ENCODE measurements at places on chromosomes 1 and 21.

GRCh38 chr1:29343908-29344307, 107.6 kb downstream of the PTPRU start:
- no peak for DNase-seq

DNA sequence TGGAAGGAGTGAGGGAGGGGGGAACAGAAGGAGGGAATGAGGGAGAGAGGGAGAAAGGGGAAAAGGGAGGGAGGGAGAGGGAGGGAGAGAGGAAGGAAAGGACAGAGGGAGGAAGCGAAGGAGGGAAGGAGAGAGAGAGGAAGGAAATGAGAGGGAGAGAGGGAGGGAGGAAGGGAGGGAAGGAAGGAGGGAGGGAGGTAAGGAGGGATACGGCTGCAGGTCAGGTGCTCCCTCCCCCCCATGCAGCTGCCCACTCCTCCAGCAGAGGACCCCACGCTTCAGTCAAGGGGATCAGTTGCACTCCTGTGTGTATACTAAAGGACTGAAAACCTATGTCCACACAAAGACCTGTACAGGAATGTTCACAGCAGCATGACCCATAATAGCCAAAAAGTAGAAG, 54.8 kb downstream of the CLSTN1 start:
- no peak for DNase-seq

GRCh38 chr21:17491716-17492414, 21.0 kb upstream of the CXADR start:
- peak; percentile 35 for DNase-seq

DNA sequence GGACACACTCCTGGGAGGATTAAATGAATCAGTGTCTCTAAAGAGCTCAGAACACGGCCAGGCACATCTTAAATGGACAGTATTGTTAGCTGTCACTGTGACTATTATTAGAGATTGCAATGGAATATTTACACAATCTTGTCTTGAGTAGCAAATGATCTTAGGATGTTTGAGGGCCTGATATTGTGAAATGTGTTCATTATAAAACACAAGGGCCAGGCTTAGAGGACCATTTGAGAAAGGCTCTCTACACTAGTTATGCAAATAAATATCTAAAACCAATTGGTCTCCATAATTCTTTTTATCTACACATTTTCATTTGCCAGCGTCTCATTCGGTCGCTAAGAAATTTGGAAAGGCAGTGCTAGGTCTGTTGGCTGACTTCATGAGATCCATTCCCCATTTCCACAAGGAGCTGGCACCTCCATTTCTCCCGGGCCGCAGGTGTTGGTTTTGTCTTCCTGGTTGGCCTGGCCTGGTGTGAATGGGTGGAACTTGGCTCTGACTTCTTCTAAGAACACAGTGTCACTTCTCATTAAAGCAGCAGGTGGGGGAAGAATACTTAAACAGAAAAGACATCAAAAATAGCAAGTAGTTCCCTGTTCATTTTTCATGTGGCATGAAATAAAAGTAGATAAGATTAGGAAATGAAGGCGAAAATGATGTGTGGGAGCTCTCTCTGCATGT, 56.0 kb upstream of the PLXNA2 start:
- DNase-seq = no peak

- no peak for DNase-seq
Measured at GRCh38 chr21:46553993-46554392, 50.9 kb downstream of the S100B start.

- peak; percentile 99 for DNase-seq
Measured at GRCh38 chr1:150567717-150568593, 11.5 kb downstream of the MCL1 start.

GRCh38 chr1:31423418-31423947, 10.5 kb downstream of the SERINC2 start:
- DNase-seq = no peak

DNA sequence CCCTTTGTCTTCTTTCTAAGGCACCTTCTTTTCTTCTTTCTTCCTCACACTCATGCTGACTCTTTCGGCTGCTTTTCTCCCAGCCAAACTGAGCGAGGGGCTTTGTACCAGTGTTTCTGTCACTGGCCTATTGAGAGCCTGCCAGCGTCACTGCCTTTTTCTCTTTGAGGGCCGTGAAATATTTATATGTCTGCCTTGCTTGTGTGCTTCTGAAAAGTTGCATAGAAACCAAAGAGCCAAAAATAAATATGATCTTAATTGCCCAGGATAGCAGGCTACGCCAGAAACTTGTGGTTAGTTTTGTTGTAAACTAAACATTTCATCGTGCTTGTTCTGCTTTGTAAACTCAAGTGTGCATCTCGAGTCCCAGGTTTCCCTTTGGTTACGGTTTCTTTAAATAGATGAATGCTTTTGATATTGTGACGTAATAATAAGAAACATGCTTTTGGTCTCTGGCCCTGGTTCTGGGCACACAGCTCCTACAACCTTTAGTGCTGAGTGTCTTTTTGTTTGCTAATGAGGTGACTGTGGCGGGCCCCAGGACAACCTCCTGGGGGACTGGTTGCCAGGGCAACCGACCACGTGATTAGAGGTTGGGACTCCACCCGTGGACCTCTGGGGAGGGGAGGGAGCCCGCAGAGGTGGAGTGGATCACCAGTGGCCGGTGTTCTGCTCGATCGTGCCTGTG, 10.8 kb downstream of the SLC37A1 start:
- DNase-seq = peak; percentile 82

DNA sequence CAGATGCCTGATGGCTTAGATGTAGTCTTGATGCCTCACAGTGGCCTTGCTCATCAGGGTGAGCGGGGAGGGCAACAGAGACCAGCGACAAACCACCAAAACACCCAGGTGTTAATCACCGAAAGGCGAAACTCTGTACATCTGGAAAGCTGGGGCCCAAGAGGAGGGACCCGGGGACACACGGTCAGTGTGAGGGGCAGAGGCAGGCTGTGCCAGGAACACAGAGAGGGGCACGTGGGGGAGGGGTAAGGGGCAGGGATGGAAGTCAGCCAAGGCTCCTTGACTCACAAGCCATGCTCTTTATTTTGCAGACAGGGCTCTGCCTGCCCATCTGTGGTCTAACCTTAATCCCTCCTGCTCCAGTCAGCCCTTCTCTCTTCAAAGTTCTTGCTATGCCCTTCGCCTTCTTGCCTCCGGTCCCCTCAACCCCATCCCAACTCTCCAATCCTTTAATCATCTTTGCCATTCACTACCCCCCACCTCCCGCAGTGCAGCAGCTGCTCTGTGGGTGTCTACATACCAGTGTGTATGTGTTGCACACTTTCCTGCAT, 4.3 kb downstream of the MEF2D start:
- no peak for DNase-seq

- no peak for DNase-seq
Measured at GRCh38 chr1:174939775-174940545, 59.8 kb upstream of the CACYBP start.

- peak; percentile 70 for DNase-seq
Measured at GRCh38 chr1:216849146-216849545, 125.9 kb upstream of the ESRRG start.

DNA sequence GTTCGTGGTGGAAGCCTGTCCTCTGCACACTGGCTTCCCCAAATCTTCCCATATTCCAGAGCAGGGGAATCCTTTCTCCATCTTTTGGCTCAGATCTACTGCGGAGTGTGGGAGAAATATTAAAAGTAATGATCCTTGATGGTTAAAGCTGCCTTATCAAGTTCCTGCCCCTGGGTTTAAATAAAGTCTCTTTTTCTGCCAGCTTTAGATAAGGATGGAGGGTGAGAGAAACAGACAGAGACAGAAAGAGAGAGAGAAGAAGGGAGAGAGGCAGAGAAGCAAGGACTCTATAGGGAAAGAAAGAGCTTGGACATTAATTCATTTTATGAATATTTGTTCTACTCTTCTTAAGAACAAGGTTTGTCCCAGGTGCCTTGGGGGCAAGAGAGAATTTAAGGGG, 98.0 kb downstream of the KCNJ15 start:
- DNase-seq = no peak

- DNase-seq = no peak
Measured at GRCh38 chr1:74246315-74246714, 11.1 kb downstream of the TNNI3K start.

- no peak for DNase-seq
Measured at GRCh38 chr1:177045151-177045550, 119.4 kb downstream of the ASTN1 start.

GRCh38 chr1:57115030-57115614, 149.3 kb upstream of the C8B start:
- DNase-seq = no peak

GRCh38 chr1:149929856-149930255, 2.3 kb upstream of the SF3B4 start:
- DNase-seq = no peak

DNA sequence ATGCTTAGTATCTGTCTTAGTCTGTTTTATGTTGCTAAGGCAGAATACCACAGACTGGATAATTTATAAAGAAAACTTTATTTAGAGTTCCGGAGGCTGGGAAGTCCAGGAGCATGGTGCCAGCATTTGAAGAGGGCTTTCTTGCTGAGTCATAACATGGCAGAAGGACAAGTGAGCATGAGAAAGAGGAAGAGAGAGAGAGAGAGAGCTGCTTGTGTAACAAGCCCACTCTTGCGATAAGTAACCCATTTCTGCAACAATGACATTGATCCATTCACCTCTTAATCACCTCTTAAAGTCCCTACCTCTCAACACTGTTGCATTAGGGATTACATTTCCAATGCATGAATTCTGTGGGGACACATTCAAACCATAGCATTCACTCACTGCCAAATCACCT, 11.7 kb upstream of the MYOCOS start:
- no peak for DNase-seq

DNA sequence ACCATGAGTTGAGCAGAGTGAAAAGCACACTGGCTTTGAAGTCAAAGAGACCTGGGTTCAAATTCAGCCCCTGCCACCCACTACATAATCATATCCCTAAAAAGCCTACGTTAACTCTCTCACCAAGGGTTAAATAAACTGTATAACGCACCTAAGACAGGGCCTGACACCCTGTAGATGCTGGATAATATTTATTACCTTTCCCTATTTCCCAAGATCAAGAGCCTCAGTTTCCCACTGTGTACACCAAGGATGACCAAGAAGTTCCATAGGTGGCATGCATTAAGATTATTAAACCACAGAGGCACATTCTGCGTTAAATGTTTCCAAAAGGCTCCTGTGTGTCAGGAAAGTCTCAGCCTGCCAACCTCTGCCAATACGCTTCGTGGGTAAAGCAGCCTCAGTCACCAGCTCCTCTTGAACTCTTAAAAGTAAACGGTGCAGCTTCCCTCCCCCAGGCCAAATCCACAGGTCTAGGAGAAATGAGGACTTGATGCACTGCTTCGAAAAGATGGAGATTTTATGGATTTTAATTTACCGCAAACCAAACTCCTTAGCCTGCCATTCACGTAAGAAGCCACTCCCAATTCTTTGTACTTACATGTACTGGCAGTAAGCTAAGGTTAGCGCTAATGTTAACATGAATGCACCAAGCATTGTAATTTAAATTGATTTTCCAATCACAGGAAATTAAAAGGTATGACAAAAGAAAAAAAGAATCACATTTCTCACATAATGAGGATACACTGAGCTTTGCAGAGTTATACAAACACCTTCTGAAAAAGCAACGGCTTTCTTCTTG, 2.6 kb downstream of the USP24 start:
- no peak for DNase-seq

- DNase-seq = no peak
Measured at GRCh38 chr1:30255111-30255724, 468.2 kb downstream of the MATN1 start.

GRCh38 chr1:54107131-54107530, 45.7 kb downstream of the CDCP2 start:
- DNase-seq = peak; percentile 56

DNA sequence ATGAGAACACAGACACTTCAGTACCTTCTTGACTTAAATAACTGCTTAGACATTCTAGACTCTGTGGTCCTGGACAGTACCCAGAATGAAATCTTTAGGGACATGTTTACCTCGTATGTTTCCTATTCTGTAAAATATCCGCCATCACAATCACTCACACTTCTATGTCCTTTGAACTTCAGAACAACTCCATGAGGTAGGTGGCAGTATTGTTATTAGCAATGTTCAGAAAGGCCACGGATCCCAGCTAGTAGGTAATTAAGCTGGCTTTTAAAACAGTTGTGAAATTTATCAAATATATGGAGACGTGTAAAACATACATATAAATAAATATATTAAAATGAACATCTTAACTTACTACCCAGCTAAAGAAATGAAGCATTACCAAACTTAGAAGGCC, 83.4 kb downstream of the CACHD1 start:
- DNase-seq = no peak

GRCh38 chr1:223258751-223259198, 105.2 kb downstream of the SUSD4 start:
- peak; percentile 60 for DNase-seq

GRCh38 chr1:216903382-216903740, 180.1 kb upstream of the ESRRG start:
- peak; percentile 85 for DNase-seq

DNA sequence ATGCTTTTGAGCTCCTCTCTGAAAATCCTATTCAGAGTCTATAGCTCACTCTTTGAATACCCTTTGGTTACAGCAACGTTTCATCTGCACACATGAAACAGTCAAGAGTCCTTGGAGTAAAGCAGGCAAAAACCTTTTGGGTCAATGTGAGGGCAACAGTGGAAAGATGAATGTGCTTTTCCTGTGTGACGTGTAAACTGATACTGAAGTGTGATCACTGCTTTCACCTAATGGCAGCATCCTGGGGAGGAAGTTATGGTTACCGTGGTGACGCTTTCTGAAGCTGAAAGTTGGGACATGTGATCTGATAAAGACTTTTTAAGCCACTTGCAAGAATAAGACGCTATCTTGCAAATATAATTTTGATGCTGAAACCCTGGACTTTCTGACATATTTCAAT, 160.0 kb downstream of the SEC16B start:
- peak; percentile 39 for DNase-seq

DNA sequence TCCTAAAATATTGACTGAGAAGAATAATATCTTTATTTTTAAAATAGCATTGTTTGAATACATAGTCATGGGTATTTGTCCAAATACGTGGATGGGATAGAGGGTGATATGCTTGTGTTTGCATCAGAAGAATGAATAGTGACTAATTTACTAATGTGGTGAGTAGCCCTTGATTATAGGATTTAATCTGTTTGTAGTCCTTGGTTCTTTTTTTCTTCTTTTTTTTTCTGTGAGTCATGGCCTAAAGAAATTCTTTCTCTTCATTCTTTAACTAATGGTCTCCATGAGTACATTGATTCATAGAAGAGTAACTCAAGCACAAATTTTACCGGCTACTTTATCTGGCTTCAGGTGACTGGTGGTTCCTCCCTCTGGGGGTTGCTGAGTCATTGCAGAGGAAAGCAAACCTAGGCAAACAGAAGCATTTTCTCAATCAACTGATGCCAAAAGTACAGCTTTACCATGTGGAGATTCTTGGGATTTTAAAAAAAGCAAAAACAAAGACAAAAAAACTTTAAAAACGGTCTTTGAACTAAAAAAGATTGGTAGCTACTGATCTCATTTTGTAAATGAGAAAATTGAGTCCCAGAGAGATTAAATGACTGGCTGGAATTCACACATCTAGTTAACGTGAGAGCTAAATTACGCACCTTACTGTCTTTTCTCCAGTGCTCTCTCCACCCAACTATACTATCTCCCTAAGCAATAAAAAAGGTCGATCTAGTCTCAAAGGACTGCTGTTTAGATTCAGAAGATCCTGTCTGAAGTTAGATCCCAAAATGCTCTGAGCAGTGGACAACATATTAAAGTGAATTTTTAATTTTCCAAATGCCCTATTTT, 40.5 kb downstream of the AK5 start:
- DNase-seq = peak; percentile 77
